ENCODE measurements at places on chromosomes 6 and 20. TPM values are rescaled to one million over a fixed set of nuclear protein-coding genes. Genes with fewer than 3 reads are reported as not detected.

GRCh38 chr6:138986578-138986977 is 1.5 kb downstream of the REPS1 start:
- no peak for DNase-seq
- peaks cover 27% of the 10 kb centered on the region for H3K4me1 ChIP-seq
- H3K4me3 ChIP-seq: peak overlapping the region; percentile 69
- no peaks in the 10 kb centered on the region for H3K36me3 ChIP-seq
- H3K27ac ChIP-seq: peak overlapping the region; percentile 94

GRCh38 chr6:79570129-79571029 is 33.1 kb upstream of the LCA5 start:
- no peak overlapping the region for H3K4me3 ChIP-seq
- H3K27me3 ChIP-seq: no peaks in the 10 kb centered on the region
- H3K4me1 ChIP-seq: peaks cover 25% of the 10 kb centered on the region

- no peak overlapping the region for H3K27ac ChIP-seq
- no peaks in the 10 kb centered on the region for H3K36me3 ChIP-seq
- no peak overlapping the region for H3K4me3 ChIP-seq
- no peaks in the 10 kb centered on the region for H3K27me3 ChIP-seq
Measured at GRCh38 chr6:47724300-47724699, 25.9 kb downstream of the ADGRF4 start.

- H3K4me1 ChIP-seq: no peaks in the 10 kb centered on the region
- DNase-seq: no peak
- H3K27ac ChIP-seq: no peak overlapping the region
- no peaks in the 10 kb centered on the region for H3K27me3 ChIP-seq
Measured at GRCh38 chr20:14583413-14583812, 246.0 kb upstream of the FLRT3 start.

GRCh38 chr6:14921170-14921569 is 324.7 kb upstream of the JARID2 start:
- no peaks in the 10 kb centered on the region for H3K36me3 ChIP-seq
- H3K27ac ChIP-seq: no peak overlapping the region
- DNase-seq: no peak
- H3K27me3 ChIP-seq: no peaks in the 10 kb centered on the region
- peaks cover 12% of the 10 kb centered on the region for H3K4me1 ChIP-seq

DNA sequence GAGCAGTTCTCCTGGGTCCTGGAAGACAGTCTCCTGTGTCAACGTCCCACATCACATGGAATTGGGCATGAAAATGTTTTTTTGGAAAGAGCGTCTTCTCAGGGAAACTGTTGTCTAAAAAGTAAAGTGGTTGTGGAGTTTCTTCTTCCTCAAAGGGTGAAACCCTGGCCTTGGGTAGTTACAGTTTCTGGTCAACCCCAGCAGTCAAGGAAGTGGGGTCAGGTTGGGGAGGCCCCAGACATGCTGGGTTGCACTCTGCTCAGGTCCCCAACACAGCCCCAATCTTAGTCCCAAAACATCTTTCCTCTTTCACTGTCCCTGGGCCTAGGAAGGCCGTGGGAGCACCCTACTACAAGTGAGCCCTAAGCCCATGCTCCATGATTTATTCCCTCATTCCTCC is 996 bp upstream of the NFKBIE start:
- no peak for DNase-seq
- H3K4me3 ChIP-seq: no peak overlapping the region
- H3K36me3 ChIP-seq: no peaks in the 10 kb centered on the region
- H3K27ac ChIP-seq: no peak overlapping the region
- peaks cover 25% of the 10 kb centered on the region for H3K27me3 ChIP-seq

DNA sequence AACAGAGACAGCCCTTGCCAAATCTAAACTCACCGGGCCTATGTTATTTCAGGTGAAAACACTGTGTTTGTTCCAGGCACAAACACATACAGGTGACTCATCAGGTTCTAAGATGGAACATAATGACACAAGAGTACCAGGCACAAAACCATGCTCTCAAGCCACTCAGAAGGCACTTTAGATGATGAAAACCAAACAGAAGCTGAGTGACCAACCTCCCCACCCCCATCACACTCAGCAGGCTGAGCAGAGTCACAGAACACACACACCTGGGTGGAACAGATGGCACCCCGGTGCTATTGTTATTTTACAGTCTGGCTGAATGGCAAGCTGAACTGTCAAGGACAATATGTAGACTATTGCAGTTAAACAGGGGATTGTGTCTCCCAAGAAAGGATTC is 20.6 kb upstream of the NKX2-2 start:
- no peaks in the 10 kb centered on the region for H3K36me3 ChIP-seq
- H3K27ac ChIP-seq: no peak overlapping the region
- no peak overlapping the region for H3K4me3 ChIP-seq
- no peak for DNase-seq
- H3K4me1 ChIP-seq: no peaks in the 10 kb centered on the region

- H3K36me3 ChIP-seq: no peaks in the 10 kb centered on the region
- no peaks in the 10 kb centered on the region for H3K4me1 ChIP-seq
- H3K27ac ChIP-seq: no peak overlapping the region
- no peak overlapping the region for H3K4me3 ChIP-seq
- H3K27me3 ChIP-seq: no peaks in the 10 kb centered on the region
- peak; percentile 49 for DNase-seq
Measured at GRCh38 chr20:6765469-6766058, 1.9 kb upstream of the BMP2 start.

GRCh38 chr6:133447924-133448323 is 206.8 kb downstream of the EYA4 start:
- H3K4me1 ChIP-seq: no peaks in the 10 kb centered on the region
- no peaks in the 10 kb centered on the region for H3K27me3 ChIP-seq
- H3K4me3 ChIP-seq: no peak overlapping the region
- DNase-seq: no peak
- no peak overlapping the region for H3K27ac ChIP-seq

DNA sequence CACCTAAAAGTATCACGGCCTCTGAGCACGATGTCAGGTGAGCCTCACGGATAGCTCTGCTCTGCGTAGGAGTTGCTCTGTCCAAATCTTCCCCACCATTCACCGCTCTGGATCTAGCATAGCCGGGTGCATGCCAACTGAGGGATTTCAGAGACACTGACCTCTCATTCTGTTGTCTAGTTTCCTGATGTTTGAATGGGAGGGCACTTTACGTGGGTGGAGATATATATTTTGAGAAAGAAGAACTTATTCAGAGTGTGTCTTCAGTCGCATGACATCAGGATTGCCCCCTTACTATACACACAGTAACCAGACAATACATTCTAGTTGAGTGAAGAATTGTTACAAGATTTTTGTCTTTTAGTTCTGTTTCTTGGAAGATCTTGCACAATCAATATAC is 96.5 kb upstream of the CITED2 start:
- H3K36me3 ChIP-seq: no peaks in the 10 kb centered on the region
- no peak overlapping the region for H3K27ac ChIP-seq
- no peaks in the 10 kb centered on the region for H3K27me3 ChIP-seq
- no peak overlapping the region for H3K4me3 ChIP-seq
- DNase-seq: no peak

GRCh38 chr6:87608802-87609201 is 18.9 kb downstream of the ORC3 start:
- H3K27me3 ChIP-seq: no peaks in the 10 kb centered on the region
- H3K4me3 ChIP-seq: no peak overlapping the region
- H3K27ac ChIP-seq: no peak overlapping the region
- no peaks in the 10 kb centered on the region for H3K36me3 ChIP-seq
- no peaks in the 10 kb centered on the region for H3K4me1 ChIP-seq

- peak; percentile 92 for DNase-seq
- peak overlapping the region; percentile 84 for H3K27ac ChIP-seq
- H3K36me3 ChIP-seq: no peaks in the 10 kb centered on the region
- no peaks in the 10 kb centered on the region for H3K27me3 ChIP-seq
- peak overlapping the region; percentile 76 for H3K4me3 ChIP-seq
- H3K4me1 ChIP-seq: peaks cover 22% of the 10 kb centered on the region
Measured at GRCh38 chr20:36153736-36154699, 522 bp upstream of the EPB41L1 start.

GRCh38 chr6:52612336-52613054 is 35.6 kb upstream of the TRAM2 start:
- H3K27me3 ChIP-seq: no peaks in the 10 kb centered on the region
- H3K36me3 ChIP-seq: no peaks in the 10 kb centered on the region
- H3K4me1 ChIP-seq: peaks cover 23% of the 10 kb centered on the region
- H3K27ac ChIP-seq: peak overlapping the region; percentile 88

GRCh38 chr20:37421988-37422387 is 76.0 kb downstream of the SRC start:
- no peak overlapping the region for H3K4me3 ChIP-seq
- peaks cover 11% of the 10 kb centered on the region for H3K27me3 ChIP-seq
- no peaks in the 10 kb centered on the region for H3K36me3 ChIP-seq
- peaks cover 12% of the 10 kb centered on the region for H3K4me1 ChIP-seq

GRCh38 chr6:111030008-111031007 is 48.5 kb downstream of the RPF2 start:
- peaks cover 12% of the 10 kb centered on the region for H3K4me1 ChIP-seq
- no peaks in the 10 kb centered on the region for H3K36me3 ChIP-seq
- DNase-seq: peak; percentile 12
- peak overlapping the region; percentile 49 for H3K27ac ChIP-seq
- H3K4me3 ChIP-seq: no peak overlapping the region

DNA sequence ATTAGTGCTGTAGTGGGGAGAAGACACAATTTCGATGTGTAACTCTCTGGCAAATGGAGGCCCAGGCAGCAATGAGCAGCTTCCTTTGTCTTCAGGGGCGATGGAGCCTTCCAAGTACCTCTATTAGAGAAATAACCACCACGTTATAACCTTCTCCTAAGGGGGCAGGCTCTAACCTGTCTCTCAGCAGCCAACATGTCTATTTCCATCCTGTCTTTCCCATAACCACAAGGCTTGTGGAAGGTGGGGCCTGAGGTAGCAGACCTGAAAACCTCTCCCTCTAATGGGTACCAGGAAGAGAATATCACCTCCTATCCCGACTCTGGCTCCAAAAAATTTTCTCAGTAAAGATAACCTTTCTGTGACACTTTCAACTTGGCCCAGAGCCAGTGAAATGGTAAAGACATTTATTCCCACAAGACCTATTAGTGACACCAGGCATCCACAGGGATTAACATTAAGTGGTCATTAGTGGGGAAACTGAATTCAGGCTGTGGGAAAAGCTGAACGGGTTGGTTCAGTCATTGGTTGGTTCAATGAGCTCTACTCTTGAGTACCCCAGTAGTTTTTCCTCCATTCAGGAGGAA is 4.0 kb downstream of the PEX6 start:
- no peaks in the 10 kb centered on the region for H3K27me3 ChIP-seq
- no peaks in the 10 kb centered on the region for H3K36me3 ChIP-seq
- H3K4me3 ChIP-seq: no peak overlapping the region
- H3K27ac ChIP-seq: no peak overlapping the region
- DNase-seq: no peak

GPR6 gene
- total RNA-seq: not detected

OR10C1 gene
- not detected for total RNA-seq

PGC gene
- 128 TPM for total RNA-seq

ENPP1 gene
- 86.9 TPM for total RNA-seq
